ENCODE measurements at places on chromosomes 13 and 19.

GRCh38 chr13:114108141-114108761 lies 24.2 kb downstream of the RASA3 start:
- no peak for DNase-seq

- DNase-seq, result no peak
Measured at GRCh38 chr13:93104270-93104669, 122.3 kb upstream of the GPC6 start.

DNA sequence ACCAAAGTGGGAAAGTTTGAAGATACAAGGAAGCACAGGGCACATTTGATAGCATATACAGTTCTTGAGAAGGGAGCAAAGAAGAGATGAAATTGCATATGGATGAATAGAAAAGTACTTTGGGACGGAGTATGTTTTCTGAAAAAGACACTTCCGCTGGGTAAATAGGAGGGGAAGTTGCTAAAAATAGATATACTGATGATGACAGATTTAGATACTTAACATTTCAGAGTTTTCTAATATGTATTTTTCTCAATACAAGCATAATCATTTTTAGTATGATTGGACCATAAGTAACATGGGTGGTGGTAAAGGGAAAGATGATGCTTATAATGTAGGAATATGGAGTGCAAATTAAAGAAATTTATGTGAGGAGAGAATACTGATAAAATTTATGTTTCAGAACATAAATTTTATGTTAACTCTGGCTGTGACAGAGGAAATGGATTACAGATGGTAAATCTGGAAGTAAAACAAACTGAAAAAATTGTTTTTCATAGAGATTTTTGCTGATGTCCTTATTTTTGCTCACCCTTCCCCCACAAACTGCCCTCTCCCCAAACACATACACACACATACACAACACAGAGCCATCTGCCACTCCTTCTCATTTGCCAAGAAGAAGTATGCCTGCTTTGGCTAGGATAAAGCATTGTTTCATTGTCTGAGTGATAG lies 583.9 kb upstream of the MIR17HG start:
- no peak for DNase-seq

DNA sequence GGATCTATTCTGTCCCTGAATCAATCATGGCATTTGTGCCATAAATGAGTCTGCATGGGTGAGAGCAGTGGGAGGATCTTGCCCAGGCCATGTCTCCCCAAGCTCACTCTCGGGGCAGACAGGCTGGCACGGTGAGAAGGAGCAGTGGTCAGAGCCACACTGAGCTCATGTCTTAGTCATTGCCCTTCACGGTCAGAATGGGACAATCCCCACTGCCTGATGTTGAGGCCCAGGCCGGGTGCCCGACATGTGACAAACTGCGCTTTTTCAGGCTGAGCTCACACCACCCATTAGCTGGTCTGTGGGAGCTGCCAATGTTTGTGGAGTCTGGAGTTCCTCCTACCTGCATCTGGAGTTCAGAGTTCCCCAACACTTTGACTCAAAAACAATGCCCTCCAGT lies 481.9 kb downstream of the COG6 start:
- no peak for DNase-seq

GRCh38 chr19:34193876-34194275 lies 21.6 kb downstream of the LSM14A start:
- DNase-seq, result no peak

DNA sequence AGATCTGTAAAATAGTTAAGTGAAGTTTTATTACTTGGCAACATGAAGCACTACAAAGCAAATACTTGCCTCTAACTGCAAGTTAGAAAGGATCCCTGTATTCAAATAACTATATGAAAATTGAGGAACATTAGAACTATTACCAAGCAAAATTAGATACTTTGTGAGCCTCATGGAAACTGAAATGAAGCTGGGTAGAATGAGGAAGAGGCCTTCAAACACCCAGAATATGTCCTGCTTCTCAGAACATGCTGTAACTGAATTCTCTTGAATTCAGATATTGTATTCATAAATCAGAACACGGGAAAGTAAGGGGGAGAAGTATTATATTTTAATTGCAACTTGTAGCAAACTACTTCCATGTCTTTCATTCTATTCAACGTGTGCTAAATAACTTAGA lies 947.9 kb downstream of the PCDH17 start:
- no peak for DNase-seq

DNA sequence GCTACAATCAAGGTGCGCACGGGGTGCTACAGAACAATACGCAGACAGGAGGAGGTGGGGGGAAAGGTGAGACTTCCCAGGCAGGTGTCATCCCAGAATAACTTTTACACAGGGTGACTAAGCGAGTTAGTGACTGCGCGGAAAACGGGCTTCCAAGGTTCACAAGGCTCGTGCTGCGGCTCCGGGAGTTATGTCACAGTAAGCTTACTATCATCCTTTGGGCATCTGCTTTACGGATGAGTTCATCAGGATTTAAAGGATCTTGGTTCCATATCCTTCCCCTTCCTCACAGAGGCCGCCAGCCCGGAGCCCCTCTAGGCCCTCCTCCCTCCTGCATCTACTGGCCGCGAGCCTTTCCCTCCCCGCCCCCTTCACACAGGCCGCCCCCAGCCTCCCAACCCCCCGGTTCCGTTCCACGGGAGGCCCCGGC lies 474 bp upstream of the IFT88 start:
- DNase-seq, result no peak

DNA sequence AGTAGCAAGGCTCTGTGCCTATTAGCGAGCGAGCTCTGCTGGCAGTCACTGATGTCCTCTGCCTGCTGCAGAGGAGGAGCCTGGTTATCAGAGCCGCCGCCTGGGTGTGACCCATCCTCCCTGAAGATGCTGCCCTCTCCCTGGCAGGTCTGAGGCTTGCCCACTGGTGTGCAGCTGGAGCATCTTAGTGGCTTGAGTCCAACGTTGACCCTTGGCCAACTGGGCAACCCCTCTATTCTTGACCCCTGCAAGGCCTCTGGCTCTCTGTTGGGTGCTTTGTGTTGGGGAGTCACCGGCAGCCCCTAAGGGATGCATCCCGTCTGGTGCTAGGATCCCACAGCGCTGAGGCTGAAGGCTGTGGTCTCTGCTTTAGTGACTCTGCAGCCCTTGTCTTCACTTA lies 277.9 kb upstream of the SOX1 start:
- DNase-seq, result no peak

DNA sequence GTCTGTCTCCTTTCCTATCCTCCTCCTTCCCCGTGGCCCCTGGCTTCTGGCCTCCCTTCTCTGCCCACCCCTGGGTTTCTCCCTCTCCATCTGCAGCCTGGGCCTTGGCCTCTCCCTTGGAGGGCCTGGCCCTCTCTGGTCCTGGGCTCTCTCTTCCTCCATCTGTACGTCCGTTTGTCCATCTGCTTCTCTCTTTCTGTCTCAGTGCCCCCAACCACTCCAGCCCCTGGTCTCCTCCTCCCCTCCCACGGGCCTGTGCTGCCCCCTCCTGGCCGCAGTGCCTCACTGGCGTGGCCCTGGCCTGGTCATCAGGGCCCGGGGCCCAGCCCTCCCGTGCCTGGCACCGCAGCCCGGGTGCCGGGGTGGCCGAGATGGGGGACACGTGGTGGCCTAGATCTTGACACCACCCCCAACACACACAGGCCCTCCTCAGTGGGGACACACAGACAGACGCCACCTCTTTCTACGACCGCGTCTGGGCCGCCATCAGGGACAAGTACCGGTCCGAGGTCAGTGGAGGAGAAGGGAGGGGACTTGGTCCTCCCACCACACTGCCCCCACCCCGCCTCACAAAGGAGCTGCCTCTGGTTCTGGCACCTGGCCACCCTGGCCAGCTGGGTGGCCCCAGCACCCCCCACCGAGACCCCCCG lies 11.3 kb downstream of the PRKCSH start:
- peak; percentile 79 for DNase-seq

DNA sequence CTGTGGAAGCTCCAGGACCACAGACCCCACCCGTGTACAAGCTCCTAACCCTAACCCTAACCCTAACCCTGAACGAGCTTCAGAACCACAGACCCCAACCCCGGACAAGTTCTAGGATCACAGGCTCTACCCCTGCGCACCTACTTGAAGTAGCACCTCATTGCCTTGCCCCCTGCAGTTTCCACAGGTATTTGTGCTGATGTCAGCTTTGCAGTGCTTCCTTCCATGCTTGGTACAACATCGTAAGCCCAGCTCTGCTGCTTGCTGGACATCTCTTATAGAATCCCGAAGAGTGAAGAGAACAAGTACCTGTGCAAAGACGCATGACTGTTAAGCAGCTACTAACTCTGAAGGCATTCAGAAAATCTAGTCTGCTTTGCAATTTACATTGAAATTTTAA lies 20.7 kb upstream of the CDC16 start:
- DNase-seq, result no peak

DNA sequence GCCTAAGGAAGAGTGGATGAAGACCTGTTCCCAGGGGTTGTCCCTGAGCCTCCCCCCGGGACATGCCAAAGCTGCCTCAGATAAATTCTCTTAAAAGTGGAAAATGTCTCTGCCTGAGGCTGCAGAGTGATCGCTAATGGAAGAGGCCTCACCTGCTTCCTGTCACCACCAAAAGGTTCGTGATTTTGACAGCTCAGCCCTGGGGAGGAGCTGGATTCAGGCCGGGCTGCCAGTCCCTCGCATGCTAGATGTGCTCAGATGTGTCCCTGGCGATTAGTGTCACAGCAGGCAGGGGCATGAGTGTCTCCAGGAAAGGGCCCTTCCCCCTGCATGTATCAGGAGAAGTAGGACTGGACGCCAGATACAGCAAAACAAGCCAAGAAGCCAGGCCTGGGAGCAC lies 626.5 kb downstream of the UQCRFS1 start:
- DNase-seq, result no peak

DNA sequence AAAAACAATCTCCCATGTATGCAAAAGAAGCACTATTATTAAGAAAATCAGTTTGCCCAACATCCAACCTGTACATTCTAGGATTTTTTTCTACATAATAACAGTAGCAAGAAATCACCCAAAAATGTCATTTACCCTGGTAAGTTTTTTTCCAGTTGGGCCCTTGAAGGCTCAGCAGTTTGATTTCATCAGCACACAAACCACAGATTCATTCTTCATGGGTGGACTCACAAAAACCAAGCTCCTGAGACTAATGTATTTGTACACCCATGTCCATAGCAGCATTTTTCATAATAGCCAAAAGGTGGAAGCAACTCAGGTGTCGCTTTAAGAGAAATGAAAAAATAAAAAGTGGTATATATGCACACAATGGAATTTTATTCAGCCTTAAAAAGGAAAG lies 210.1 kb downstream of the TBC1D4 start:
- no peak for DNase-seq

GRCh38 chr19:6271721-6272410 lies 7.9 kb downstream of the MLLT1 start:
- DNase-seq, result no peak

DNA sequence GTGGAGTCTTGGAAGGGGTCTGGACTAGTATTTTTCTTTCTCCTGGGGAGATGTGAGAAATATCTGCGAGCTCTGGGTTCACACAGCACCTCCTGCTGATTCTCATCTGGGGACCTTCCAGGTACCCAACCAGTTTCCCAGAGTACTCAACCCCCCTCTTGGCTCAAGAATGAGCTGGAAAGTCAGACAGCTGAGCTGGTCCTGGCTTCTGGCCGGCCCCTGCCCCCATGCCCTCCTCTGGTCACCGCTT lies 2.2 kb upstream of the PDE4A start:
- DNase-seq, result no peak

DNA sequence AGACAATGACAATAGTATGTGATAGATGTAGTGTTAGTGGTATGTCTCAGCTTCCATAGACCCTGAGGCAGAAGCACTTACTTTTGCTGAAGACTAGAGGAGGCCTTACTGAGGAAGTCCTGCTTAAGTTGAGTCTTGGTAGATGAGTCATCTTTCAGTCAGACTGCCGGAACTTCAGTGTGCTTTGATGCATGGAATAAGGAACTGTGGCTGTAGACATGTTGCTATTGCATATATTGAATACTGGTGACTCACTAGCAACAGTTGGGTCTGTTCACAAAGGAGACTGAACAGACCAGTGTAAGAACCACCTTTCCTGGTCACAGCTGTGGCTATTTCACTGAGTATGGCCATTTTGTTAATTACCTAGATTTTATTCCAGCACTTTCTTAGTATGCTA lies 1000.6 kb downstream of the OLFM4 start:
- peak; percentile 28 for DNase-seq

GRCh38 chr13:50573066-50573465 lies 270.4 kb downstream of the DLEU7 start:
- no peak for DNase-seq

GRCh38 chr19:31057476-31057875 lies 291.8 kb downstream of the TSHZ3 start:
- DNase-seq, result no peak

DNA sequence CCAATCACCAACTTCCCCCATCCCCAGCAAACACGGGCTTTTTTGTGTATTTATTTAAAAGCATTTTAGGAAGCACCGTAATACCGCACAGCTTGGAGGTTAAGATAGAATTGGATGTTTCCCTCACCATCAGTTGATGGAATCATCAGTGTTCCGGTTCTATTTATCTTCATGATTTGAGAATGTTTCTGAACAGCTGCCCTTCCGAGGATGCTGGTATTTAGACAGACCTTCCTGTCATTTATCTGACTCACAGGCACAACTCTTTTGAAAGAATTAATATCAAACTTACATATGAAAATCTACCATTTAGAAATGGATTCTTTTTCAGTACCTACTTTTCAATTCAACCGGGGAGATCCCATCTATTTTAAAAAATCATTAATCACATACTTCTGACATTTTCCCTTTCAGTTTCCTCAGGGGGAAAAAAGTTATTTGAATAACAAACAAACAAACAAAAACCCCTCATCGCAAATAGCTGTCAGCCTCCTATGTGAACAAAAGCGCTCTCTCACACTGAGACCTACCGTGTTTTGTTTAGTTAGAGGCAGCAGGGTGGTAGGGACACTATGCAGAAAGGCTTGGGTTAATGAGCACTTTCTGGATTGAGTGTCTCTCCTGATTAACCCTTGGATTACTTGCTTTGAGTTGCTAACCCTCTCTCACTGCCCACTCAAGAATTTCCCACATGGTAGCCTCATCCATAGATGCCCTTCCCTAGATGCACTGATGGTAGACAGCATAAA lies 189.3 kb downstream of the TM9SF2 start:
- no peak for DNase-seq

GRCh38 chr13:42656161-42656560 lies 82.2 kb downstream of the TNFSF11 start:
- DNase-seq, result no peak

DNA sequence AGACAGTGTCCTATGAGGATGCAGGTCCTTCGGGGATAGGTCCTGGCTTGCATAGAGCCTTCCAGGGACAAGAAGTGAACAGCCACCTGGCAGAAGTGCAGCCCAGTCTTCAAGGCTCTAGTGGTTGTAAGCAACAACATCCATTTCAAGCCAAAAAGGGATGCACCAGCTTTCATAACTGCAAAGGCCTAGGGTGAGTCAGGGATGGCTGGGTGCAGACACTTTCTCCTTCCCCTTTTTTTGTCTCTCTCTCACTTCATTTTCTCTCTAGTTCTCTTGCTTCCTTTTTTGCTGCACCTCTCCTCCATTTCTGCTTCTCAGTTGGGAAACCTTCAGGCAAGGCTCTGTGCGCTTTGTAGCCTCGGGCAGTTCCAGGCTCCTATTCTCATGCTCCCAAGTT lies 196.2 kb upstream of the ZNF536 start:
- DNase-seq, result no peak

GRCh38 chr19:35545855-35546381 lies 492 bp downstream of the TMEM147 start:
- DNase-seq, result peak; percentile 82

Data from GM20000 (cell line).